ENCODE measurements at places on chromosomes 7 and 10. TPM values are rescaled to one million over a fixed set of nuclear protein-coding genes. Genes with fewer than 3 reads are reported as not detected.

DNA sequence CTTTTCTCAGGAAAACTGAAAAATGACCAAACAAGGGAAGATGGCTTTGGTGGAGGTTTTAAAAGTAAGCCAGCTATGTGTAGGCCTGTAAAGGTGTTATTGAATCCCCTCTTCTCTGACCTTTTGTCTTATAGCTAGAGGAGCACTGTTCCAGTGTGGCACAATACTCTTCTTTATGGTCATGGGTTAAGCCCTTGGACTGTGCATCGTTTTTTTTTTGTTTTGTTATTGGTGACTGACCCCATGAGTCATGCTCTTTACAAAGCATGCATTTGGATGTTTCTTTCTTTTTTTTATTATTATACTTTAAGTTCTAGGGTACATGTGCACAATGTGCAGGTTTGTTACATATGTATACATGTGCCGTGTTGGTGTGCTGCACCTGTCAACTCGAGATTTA, 19.6 kb upstream of the FAM25A start:
- no peak for DNase-seq

NANOS1 gene
- 4.7 TPM for total RNA-seq

DNA sequence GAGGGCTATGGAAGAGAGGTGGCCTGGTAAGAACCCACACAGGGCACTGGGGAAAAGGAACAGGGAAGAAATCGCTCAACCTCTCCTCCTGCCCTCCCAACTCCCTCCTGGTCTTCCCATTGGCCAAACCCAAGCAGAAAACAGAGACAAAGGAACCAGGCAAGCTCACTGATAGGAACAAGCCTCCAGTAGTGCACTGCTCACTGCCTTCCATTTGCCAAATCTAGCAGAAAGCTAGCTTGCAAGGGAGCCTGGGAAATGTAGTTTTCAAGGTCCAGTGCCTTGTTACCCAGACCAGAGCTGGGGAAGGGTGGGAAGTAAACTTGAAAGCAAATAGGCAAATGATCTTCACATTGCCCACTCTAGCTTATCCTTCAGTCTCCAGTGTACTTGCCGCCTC, 556.1 kb upstream of the AUTS2 start:
- no peak for DNase-seq

DNA sequence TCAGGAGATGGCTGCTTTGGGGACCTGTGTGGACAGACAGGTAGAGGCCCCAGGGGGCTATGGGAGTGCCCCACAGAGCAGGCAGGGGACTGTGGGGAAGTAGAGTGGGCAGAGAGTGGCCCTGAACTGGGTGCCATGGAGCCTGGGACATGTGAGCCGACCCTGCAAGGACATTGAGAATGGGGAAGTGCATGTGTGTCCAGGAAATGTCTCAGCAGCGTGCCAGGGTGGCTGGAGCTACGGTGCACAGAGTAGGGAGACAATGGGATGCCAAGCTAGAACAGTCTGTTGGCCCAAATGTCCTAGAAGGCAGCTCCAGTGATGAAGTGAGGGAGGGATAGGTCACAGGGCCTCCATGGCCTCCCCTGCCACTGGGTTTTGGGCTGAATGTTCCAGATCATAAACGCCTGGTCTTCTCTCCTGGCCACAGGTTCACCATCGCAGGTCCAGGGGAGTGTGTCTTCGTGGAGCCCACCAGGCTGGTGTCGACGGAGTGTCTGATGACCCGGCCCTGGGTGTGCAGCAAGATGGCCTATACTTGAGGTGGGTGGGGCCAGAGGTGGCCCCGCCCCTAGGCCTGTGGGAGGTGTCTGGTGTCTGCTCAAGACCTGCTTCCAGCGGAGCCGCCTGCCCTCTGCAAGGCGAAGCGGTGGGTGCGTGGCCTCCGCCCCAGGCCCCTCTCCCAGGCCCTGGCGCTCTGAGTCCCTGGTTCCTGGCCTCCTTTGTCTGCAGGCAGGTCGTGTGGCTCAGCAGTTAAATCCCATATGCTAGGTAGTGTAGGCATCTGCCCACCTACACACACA, 20.5 kb downstream of the CLEC2L start:
- DNase-seq = peak; percentile 14

GPNMB gene
- total RNA-seq = 14.5 TPM

GRCh38 chr10:20893297-20893696, 3.8 kb downstream of the NEBL start:
- DNase-seq = no peak

DNA sequence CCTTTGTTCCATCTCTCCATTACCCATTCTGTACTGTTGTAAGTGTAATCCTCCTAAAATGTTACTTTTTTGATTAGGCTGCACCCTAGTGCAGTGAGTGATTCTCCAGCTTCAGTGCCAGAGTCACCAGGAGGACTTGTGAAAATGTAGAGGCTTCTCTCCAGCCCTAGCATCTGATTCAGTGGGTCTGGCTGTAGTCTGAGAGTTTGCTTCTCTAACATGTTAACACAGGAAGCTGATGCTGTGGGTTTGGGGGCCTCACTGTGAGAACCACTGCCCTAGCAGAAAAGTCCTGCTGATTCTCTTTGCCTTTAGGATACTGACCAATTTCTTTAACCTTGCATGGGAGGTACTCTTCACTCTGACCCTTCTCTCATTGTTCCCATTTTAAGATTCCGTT, 24.4 kb downstream of the CSGALNACT2 start:
- no peak for DNase-seq

DNA sequence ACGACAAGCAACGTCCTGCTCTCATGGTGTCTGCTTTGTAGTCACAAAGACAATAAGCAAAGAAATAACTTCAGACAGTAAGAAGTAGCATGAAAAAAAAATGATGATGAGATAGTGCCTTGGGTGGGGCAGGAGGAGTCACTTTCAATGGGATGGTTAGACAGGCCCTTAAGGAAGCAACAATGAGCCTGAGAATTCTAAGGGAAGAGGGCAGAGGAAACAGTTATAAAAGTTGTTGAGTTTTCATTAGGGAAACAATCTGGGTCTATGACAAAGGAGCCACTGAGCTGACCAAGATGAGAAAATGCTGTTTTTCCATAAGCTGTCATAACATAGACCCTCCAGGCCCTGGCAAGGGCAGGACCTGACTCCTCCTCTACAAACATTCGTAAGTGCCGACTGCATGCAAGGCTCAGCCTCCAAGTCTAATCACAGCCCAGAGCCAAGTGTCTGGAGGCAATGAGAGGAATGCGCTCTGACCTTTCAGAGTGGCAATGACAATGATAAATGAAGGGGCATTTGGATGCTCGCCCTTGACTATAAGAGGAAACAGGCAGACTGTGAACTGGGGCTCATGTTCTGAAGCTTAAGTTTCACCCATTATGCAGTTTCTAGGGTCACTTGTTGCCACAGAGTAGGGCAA, 43.7 kb downstream of the PPP1R3C start:
- DNase-seq = peak; percentile 56

PIP gene
- not detected for total RNA-seq

DRGX gene
- total RNA-seq = not detected

- no peak for DNase-seq
These were observed 26.8 kb downstream of the EN2 start for GRCh38 chr7:155484483-155485399.

XRCC2 gene
- 24.6 TPM for total RNA-seq

- DNase-seq = no peak
These were observed 852.9 kb downstream of the SORCS1 start for GRCh38 chr10:106311590-106311989.

GRCh38 chr7:116618338-116619128, 53.5 kb upstream of the MET start:
- no peak for DNase-seq

OTUD1 gene
- total RNA-seq = 1.1 TPM

GRCh38 chr10:108069096-108069495, 904.6 kb upstream of the SORCS1 start:
- no peak for DNase-seq

DNA sequence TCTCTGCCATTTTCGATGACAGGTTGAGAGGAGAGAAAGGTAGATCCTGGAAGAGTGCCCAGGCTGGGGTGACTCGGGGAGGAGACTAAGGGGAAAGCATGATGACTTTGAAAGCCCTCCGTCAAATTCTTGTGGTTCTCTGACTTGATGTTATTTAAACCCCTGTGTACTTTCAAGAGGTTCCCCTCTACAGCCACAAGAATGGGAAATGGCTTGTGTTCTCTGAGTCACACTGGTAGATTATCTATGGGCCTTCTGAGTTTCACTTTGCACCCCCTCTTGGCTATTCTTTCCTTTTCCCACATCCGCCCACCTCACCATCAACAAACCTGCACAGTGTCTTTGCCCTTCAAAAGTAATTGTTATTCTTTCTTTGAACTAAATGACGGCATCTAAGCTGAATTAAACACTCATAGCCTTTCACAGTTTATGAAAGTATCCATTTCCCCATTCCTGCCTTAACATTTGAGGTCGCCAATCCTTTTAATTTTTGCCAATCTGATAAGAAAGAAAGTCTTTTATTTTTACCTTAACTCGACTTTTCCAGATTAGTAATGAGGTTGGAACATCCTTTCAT, 24.1 kb downstream of the PRF1 start:
- peak; percentile 93 for DNase-seq

Data from Daoy (cell line).